Activated CD4-positive, alpha-beta T cell treated with anti-CD3 and anti-CD28 coated beads, Interleukin-2, amount 50 U/mL, for 1 hour (primary cell): ENCODE measurements at places on chromosomes 13 and 19.

DNA sequence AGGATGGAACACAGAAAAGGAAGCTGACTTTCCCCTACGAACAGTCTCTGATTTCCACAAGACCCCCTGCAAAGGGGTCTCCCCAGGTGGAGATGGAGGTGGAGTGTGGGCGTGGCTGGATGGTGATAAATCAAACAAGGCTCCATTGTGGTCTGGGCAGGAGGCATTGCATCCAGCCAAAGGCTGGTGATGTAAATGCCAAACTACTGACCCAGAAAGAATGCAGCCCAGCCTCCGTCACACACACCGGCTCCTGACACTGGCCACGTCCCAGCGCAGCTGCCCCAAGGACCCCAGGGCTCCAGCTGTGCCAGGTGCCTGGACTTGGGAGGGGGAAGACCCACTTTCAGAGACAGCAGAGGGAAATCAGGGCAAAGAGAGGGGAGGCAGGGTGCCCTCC is 6.3 kb downstream of the SLC7A1 start:
- DNase-seq, result no peak

DNA sequence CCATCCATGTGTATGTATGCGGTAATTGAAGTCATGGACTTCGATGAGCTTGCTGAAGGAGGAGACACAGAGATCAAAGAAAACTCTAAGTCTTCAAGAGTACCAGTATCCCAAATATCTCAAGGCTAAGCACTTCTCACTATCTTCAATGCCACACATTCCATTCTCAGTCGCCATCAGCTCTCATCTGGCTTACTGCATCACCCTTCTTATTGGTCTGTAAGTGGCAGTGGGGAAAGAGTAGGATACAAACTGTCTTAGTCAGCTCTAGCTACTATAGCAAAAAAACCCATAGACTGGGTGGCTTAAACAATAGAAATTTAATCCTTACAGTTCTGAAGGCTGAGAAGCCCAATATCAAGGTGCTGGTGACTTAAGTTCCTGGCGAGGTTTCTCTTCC is 218.7 kb downstream of the POSTN start:
- DNase-seq, result no peak

DNA sequence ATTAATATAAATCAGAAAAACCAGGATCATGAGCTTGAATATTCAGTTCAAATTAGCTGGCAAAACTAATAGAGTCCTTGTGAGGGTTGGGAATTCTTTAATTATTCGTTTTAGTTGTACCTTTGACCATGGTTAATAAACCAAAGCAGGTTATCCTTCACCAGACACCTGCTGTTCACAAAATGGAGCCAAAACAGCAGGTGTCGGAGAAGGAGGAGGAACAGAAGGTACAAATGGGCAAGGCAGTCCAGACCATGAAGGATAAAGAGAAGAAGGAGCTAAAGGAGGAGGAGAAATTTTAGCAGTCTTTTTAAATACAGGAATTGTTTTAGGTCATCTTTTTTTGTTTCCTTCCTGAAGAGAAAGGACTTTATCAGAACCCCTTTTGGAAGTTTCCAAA is 106.1 kb downstream of the NHLRC3 start:
- no peak for DNase-seq

DNA sequence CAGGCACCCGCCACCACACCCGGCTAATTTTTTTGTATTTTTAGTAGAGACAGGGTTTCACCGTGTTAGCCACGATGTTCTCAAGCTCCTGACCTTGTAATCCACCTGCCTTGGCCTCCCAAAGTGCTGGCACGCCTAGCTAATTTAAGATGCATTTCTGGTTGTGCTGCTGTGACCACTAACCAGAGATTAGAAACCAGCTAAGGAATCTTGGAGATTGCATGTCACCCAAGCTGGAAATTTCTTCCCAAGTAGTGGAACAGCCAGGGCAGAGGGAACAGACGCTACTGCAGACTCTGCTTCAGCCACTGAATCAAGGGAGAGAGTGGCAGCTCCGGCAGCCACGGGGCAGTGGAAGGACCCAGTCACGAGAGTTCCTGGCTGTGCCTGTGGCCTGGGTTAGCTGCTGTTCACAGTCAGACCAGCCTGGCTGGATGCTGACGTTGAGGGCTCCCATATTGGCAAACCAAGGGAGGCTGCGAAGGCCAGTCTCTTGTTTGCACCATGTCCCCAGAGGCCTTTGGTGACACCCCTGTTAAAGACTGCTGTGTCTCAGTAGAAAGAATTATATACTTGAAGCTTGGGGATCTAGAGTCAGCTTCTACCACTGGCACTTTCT is 7.9 kb downstream of the TPM4 start:
- no peak for DNase-seq

DNA sequence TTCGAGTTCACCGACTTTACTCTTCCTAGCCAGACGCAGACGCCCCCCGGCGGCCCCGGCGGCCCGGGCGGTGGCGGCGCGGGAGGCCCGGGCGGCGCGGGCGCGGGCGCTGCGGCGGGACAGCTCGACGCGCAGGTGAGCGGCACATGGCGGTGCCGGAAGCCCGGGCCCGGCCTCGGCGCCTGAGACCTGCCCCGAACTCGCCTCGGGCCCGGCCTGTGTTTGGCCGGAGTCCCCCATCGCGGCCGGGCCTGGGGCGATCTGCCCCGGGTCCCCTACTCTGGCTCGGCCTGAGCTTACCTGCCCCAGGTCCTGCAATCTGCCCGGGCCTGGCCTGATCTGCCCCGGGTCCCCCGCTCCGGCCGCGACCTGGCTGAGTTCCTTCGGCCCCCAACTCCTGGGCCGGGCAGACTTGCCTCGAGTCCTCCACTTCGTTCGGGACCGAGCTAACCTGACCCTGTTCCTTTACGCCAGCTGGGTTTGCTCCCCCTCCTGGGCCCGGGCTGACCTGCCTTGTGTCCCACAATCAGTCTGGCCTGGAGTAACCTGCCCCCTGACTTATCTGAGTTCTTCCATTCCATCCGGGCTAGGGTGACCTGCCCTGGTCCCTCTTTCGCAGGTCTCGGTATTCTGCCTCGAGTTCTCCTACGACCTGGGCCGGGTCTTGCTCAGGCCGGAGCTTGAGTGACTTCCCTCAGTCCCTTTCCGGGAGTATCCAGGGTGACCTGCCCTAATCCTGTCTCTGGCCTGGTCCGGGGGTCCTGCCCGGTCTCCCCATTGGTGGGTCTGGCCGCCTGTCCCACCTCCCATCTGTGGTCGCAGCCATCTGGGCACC is 764 bp downstream of the UPF1 start:
- DNase-seq, result no peak

GRCh38 chr13:100178309-100178708 is 89.4 kb downstream of the PCCA start:
- no peak for DNase-seq

DNA sequence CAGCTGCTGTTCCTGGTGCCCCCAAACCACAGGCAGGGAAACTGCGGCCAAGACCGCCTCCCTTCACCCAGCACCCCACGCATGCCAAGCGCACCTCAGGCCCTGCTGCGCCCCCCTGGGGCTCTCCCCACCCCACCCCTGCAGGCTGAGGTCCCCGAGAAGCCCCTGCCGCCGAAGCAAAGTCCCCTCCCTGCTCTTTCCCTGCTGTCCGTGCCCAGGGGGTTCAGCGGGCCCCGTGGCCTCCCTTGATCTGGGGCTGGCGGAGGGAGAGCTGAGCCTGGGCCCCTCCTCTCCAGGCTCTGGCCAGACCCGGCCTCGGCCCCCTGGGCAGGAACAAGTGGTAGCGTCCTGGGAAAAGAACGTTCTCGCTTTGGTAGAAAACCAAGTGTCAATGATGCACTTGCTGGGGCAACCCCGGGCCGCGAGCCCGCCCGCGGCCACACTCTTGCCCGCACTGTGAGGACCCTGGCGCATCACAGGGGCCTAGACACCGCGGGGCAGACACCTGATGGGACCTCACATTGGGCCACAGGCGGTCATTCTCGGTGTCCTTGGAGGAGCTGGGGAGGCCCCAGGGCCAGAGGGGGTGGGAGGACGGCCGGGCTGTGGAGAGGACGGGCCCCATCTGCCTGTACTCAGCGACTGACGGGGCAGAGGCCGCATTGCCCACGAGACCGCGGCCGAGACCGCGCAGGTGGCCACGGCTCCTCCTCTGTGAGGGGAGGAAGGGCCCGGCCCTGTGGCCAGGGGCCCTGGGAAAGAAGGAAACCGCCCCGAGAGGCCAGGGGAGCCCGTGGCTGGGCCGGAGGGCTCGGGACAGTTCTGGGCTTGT is 29.0 kb downstream of the GPX4 start:
- no peak for DNase-seq

- DNase-seq, result no peak
These were observed 7.1 kb upstream of the DHRS12 start for GRCh38 chr13:51811046-51811445.

GRCh38 chr19:16897856-16898161 is 9.0 kb downstream of the F2RL3 start:
- DNase-seq, result no peak

- no peak for DNase-seq
These were observed 15.7 kb upstream of the PGLS start for GRCh38 chr19:17495639-17496296.

- no peak for DNase-seq
These were observed 19.9 kb downstream of the TMED1 start for GRCh38 chr19:10815969-10816644.

DNA sequence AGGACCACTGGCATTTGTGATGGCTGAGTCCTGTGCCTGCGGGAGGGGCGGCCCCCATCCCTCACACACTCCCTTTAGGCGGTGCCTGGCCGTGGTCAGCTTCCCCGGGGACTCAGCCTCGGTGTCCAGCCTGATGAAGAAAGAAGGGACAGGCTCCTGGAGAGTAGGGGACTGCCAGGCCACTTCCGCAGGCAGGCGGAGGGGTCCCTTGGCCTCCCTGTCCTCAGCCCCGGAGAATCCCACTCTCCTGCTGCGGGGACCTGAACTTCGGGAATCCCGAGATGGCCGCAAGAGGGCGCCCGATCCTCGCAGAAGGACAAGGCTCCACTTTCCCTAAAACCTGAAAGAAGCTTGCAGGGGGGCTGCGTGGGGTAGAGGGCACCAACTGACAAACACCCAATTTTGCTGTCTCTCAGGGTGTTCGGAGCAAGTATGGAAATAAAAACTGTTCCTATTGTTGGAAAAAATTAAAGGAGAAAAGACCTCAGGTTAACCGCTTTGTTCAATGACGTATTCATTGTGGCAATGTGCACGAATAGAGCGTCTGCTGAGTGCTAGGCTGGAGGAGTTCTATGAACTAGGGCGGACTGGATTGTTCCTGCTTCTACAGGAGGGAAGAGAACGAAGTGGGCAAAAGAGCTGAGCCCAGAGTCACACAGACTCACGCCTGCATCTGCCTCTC is 297.3 kb downstream of the ZNF536 start:
- DNase-seq, result peak; percentile 41

DNA sequence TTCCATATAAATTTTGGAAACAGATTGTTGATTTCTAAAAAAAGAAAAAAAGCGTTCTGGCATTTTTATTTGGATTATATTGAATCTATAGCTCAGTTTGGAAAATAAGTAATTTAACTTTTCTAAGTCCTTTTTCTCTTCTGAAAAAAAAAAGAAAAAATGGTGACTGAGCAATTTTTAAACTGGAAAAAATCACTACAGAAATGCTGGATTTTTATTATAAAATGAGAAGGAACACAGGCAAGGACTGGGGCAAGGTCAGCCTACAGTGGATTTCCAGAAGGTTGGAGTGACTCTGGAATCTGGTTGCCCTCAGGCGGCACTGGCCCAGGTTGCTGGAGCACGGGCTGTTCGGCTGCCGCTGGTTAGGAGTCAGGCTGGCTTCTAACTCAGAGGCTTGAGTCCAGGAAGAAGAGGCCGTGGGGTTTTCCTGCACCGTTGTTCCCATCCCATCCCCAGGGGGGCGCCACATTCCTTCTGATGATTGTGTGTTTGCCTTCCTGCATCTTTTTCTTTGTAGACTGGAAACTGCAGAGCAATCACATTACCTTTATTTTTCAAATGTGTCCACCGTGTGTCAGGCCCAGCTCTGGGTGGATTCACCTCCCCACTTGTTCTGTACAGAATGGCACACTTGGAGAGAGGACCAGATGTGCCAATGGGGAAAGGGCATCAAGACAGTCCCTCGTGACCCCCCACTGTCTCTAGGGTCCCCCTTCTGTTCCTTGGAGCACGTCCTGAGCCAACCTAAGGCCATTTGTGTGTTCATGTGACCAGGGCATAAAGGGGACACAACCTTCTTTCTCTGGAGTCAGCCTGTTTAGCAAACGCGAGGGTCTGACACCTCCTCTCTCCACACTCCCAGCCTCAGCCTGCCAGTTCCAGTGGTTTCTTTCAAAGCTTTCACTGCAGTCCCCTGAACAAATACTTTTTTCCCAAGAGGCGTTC is 44.5 kb upstream of the GTF3A start:
- peak; percentile 58 for DNase-seq

DNA sequence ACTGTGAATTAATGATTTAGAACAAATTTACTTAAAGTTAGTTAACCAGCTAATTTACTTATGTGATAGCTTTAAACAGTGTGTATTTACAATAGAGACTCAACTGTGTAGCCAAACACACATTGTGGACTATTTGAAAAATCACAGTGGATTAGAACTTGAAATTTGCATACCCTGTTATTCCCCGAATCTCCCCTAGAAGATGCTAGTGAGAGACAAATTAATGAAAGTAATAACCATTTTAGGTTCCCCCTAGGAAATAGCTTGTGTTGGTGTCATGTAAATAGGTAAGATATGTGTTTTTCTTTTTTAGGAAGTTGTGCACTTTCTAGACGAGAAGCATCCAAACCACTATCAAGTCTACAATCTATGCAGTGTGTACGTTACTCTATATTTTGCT is 98.5 kb downstream of the C1QTNF9 start:
- DNase-seq, result no peak

DNA sequence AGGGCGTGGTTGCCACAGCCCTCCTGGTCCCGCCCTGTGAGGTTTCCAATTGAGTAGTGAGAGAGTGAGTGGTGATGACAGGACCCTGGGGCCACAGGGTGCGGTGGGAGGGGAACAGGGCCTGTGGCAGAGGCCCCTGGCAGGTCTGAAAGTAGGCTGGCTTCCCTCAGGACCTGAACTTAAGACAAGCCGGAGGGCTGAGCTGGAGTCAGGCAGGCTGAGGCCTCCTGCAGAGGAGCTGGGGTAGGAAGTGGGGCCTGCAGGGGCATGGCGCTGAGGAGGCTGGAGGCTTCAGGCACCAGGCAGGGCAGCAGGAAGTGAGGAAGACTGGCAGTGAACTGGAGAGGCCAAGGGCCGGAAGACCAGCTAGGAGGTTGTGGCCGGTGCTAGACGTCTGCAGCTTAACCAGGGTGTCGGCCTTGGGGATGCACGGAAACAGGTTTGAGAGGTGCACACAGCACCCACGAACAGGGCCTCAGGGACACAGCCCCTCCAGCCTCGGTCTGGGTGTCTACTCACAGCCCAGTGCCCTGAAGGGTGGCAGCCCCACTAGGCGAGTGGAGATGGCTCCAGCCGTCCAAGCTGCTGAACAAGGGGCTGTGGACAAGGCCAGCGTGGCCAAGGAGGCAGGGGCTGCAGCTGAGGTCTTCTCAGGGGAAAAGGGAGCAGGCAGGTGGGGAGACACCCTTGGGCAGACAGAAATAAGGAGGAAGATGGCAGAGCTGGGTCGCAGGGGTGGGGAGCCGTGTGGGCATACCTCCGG is 17.8 kb downstream of the POP4 start:
- DNase-seq, result no peak

DNA sequence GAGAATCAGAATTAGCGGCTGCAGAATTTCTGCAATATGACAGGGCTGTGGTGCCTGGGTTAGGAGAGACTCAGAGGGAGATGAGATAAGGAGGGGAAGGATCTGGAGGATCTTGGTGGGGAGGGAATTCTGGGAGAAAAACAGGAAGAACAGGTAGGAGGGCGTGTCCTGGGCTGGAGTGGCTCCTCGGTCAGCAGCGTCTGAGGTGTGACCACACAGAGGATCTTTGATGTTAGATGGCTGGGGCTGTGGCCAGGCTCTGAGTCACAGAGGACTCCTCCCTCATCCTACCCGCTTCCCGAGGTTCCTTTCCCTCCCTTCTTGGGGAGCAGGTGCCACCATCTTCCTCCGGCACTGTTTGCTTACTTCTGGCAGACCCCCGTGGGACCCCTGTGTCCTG is 6.4 kb upstream of the KLK6 start:
- DNase-seq, result no peak
